ENCODE measurements at places on chromosomes 5 and 9.

- DNase-seq = no peak
These were observed 1026.9 kb downstream of the PTPRD start for GRCh38 chr9:9585920-9586319.

DNA sequence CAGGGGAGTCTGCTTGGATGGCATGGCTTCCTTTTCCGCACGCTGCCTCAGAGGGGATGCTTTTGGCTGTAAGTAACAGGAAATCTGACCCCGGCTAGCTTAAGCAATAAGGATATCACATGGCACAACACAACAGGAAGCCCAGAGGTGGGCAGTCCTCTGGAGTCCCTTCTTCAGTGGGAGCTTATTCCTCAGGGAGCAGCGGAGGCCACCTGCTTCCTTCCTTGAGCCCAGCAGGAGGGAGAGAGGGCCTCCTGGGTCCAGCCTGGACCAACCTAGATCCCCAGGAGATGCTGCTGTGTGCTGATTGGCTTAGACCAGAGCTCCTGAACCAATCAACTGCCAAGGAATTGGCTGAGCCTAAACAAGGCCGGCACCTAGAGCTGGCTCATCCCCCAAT is 66.3 kb downstream of the C9orf50 start:
- no peak for DNase-seq

GRCh38 chr9:136247551-136247916 is 1.9 kb upstream of the QSOX2 start:
- no peak for DNase-seq

- DNase-seq = no peak
These were observed 42.1 kb downstream of the ZNF366 start for GRCh38 chr5:72465066-72465465.

- no peak for DNase-seq
These were observed 14.0 kb upstream of the EGFL7 start for GRCh38 chr9:136648751-136649150.

DNA sequence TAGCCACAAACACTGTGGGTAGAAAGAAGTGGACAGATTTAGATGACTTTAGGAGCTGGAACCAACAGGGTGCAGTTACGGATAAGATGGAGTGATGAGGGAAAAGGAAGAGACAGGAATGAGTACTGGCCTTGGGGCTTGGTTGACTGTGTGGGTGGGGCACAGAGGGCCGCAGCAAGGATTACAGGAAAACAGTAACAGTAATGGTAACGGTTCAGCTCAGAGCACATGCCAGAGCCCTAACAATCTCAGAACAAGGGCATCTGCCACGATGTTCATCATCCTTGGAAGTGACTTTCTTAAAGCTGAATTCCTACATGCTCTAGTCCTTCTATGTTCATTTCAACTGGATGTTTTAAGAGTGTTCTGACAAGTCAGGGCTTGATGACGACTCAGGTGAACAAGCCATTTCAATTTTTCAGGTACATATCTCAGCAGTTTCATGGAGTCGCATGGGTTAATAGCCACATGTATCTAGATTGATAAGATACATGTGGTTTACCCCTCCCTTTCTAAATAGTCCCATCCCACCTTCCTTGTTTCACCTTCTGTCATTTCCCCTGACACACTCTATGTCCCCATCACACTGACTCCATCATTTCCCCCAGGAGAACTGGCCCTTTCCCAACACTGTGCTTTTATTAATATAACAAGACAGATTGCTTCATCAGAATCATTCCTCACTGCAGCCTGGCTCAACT is 65.0 kb downstream of the CEMIP2 start:
- peak; percentile 74 for DNase-seq

- no peak for DNase-seq
These were observed 49.0 kb upstream of the KDM4C start for GRCh38 chr9:6708732-6709131.

All from adipocyte (in vitro differentiated cells).